ENCODE measurements at places on chromosomes 1 and 21.

- DNase-seq, result peak; percentile 27
These were observed 202.7 kb downstream of the RHOU start for GRCh38 chr1:228937851-228938536.

GRCh38 chr1:68346188-68346808, 103.5 kb downstream of the RPE65 start:
- peak; percentile 18 for DNase-seq

GRCh38 chr1:44820328-44821239, 12.3 kb downstream of the BTBD19 start:
- no peak for DNase-seq

DNA sequence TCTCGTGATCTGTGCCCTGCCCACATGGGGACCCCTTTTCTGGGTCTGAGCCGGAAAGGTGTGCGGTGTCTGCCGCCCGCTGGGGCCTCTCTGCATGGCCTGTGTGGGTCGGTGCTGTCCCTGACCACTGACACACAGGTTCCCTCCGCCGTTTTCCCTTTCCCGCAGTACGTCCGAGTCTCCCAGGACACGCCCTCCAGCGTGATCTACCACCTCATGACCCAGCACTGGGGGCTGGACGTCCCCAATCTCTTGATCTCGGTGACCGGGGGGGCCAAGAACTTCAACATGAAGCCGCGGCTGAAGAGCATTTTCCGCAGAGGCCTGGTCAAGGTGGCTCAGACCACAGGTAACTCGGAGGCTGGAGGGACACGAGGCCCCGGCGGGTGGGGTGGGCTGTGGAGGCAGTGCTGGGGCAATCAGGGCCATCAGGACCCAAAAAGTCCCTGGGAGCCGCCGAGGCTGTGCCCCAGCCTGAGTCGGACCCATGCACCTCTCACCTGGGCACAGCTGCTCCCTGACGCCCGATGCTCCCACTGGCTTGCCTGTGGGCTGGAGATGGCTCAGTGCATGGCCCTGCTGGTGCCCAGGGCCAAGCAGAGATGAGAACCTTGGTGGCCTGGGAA, 13.3 kb downstream of the TRPM2 start:
- DNase-seq, result no peak

GRCh38 chr1:87506147-87506546, 177.5 kb downstream of the LMO4 start:
- DNase-seq, result no peak

DNA sequence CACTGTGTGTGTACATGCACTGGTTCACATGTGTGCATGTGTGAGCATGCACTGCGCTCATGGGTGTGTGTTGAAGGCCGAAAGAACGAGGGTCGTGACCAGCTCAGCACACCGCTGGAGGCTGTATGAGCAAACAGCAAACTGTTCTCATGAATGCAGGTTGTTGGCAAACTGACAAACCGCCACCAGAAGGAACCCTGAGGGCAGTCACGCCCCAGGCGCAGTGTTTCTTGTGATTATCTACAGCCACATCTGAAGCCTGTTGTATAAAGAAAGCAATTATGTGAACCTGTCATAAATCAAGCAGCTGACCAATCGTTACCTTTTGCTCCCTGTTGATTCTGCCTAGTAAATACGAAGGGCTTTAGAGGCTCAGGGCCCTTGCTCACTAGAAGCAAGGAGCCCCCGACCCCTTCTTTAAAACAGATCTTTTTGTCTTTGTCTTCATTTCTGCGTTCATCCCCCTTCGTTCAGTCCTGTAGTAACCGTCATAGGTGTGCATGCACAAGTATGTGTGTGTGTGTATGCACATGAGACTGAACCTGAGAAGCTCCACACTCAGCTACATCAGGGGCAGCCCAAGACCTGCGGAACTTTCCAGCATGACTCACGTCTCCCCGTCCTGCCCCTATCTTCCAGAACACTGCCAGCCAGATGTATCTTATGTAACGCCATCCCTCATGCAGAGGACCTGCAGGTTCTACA, 16.8 kb upstream of the RIPK4 start:
- no peak for DNase-seq

GRCh38 chr21:24681456-24681855, 925.8 kb downstream of the MRPL39 start:
- DNase-seq, result no peak

DNA sequence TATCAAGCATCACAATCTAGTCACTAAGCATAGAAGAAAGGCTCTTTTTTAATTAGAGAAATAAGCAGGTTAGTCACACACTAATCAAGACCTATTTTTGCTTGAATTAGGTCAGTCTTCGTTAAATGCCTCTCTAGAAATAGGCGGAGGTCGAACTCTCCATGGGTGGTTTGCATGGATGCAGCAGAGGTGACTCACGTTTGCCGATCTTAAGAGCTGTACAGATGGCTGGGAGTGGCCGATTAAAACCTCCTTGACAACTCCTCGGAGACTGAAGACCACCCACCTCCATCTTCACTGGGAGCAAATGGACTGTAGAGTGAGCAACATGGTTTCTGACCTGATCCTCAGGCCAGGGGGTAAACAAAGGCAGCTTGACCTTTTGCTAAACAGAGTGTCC, 249.3 kb downstream of the ZNF648 start:
- no peak for DNase-seq

DNA sequence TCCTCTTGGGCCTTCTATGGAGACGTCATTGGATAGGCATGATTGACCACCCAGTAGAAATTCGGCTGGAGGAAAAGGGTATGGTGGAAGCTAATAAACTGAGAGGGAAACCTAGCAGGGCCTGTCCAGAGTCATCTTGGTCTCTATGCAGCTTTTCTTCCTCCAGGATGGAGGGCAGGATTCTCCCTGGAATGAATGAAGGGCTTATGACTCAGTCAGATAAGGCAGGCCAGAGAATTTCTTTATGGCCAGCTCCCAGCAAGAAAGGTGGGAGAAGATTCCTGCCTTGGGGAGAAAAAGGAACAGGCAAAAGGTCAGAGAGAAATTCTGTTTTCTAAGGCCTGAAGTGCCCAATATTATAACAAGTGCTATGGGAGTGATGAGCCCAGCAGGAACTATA, 17.1 kb downstream of the FBLIM1 start:
- DNase-seq, result no peak

GRCh38 chr1:49971088-49971487, 52.7 kb downstream of the AGBL4 start:
- DNase-seq, result no peak

DNA sequence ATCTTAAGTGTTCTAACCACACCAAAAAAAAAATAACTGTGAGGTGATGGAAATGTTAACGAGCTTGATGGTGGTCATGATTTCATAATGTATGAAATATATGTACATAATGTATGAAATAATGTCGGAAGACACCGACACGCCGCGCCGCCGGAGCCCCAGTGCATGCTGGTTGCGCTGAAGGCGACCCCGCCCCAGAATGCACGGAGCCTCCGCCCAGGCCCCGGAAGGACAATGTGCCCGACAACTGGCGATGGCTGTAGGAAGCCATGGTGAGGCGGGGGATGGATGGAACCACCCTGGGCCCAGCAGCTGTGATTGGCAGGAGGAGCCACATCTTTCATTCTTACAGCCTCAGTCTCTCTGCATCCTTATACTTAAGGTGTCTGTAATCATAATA, 7.4 kb downstream of the OR2T10 start:
- no peak for DNase-seq

GRCh38 chr1:15709226-15709625, 25.1 kb downstream of the PLEKHM2 start:
- DNase-seq, result no peak

GRCh38 chr1:227884370-227885134, 63.2 kb downstream of the WNT9A start:
- DNase-seq, result no peak

GRCh38 chr1:225965231-225965630, 24.2 kb upstream of the LEFTY2 start:
- DNase-seq, result no peak

- DNase-seq, result no peak
These were observed 99.8 kb upstream of the CAMK1G start for GRCh38 chr1:209483691-209484090.

- DNase-seq, result no peak
These were observed 12.4 kb downstream of the KCNQ4 start for GRCh38 chr1:40795811-40796586.

DNA sequence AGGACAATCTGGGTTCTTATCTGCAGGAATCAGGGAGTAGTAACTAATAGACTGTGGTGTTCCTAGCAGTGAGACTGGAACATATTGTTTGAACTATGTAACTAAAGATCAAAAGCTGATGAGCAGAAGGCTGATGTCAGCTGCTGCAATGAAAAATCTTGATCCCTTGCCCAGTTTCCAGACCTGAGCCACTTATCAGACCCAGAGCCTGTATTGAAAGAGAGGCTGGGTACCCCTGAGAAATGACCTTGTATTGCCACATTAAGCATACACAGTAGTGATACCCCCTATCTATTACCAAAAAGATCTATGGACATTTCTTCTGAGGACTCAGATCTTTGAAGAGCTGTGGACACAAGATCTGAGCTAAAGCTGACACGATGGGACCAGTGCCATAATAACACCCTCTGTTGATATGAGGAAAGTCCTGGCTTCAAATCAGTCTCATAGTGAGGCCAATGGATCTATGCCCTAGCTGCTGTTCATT, 178.0 kb upstream of the GALNT2 start:
- no peak for DNase-seq

DNA sequence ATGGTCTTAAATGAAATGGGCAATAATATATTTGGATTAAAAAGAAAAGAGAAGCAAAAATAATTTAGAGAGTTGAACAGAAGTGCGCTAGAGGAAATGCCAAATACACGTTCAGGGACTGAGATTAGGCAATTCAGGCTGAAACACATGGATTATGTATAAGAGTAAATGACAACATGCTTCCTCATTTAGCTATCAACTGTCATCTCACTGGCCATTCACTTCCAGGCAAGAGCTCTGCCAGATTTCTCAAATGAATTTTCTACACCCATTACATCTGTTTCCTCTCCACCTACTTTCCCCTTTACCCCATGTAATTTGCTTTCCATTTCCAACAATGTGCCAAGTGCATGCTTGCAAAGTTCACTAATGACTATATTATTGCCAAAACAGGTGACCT, 582.4 kb downstream of the LTN1 start:
- no peak for DNase-seq

Measured in hindlimb muscle (tissue), 1 donor.